ENCODE measurements at places on chromosomes 1 and 21.

- DNase-seq, result no peak
Observed at GRCh38 chr21:43911935-43912487, 47.0 kb downstream of the AGPAT3 start.

DNA sequence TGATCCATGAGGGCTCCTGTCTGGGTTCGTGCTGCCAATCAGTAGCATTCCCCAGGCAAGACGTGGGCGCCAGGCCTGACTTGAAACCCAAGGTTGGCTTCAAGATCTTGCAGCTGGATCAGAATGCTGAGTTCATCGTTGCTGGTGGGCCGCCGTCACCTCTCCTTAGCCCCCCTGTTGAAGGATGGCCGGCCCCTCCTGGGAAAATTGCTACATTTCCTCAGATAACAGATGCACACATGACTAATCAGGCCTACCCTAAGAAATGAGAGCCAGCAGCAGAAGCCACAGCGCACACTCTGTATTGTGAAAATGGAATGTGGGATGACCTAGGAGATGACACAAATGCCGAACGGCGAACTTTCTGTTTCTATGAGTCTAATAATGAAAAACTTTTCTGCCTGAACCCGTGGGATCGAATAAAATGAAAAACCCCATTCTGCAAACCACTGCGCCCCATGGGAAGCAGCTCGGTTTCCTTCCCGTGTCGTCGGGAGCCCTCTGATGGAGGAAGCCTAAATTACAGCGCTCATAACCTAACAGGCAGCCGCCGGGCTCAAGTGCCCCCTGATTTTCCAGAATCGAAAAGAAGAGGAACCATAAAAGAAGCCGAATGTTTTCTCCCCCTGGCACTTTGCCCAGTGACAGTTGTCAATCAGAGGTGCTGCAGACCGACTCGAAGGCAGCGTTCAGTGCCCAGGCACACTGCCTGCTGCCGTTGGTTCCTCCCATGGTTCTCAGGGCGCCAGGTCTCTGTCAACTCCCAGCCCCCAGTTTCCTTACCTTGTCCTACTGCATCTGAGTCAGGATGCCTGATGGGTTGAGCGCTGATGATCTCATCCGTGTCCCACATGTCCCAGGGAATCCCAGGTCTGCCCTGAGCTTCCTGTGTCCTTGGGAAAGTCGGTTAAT is 38.2 kb upstream of the H6PD start:
- peak; percentile 37 for DNase-seq

DNA sequence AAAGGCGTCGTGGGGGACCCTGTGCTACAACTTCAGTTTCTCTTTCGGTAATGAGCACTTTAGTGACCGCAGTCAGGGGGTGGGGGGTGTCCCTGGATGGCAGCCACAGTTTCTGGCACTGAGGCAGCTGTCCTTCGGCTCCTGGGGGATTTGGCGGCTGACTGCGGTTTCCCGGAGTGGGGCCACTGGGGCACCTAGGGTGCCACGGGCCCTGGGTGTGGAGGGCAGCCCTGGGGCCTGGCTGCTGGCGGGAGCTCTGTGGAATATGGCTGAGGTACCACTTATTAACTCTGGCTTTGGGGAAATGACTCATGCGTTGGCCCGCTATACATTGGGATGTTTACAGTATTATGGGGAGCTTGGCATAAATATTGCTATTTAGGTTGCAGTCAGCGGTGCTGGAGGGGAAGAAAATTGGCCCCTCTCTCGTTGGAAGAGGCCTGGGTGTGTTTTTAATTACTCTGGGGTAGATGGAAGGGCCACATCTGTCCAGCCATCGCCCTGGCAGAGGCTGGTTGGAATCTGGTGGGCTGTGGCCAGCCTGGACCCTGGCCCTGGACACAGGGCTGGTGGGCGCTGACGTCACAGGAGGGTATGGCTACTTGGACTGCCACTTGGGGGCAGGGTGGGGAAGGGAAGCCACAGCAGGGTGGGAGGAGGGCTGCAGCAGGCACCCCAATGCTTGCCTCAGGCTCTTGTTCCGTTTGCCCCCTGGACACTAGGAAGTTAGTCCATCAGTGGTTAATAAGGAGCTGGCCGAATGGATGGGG is 2.0 kb downstream of the EPHB2 start:
- no peak for DNase-seq

GRCh38 chr1:230176871-230177411 is 109.9 kb downstream of the GALNT2 start:
- no peak for DNase-seq

- DNase-seq, result no peak
Observed at GRCh38 chr21:29115899-29116298, 14.5 kb upstream of the MAP3K7CL start.

GRCh38 chr1:150922519-150922975 is 3.6 kb upstream of the SETDB1 start:
- DNase-seq, result peak; percentile 51

GRCh38 chr1:45365051-45365450 is 24.8 kb upstream of the MUTYH start:
- no peak for DNase-seq

GRCh38 chr21:31910074-31910470 is 37.3 kb downstream of the HUNK start:
- DNase-seq, result no peak

Data from stimulated activated CD4-positive, alpha-beta T cell treated with anti-CD3 and anti-CD28 coated beads, Interleukin-1b, Interleukin-23, amount 100 ng/mL, for 1 hour (primary cell).